ENCODE measurements at places on chromosomes 7 and 10. TPM values are rescaled to one million over a fixed set of nuclear protein-coding genes. Genes with fewer than 3 reads are reported as not detected.

Gene RET
- 6.8 TPM for polyA plus RNA-seq

Gene BICC1
- polyA plus RNA-seq = 2.2 TPM

Gene FOXP2
- not detected for polyA plus RNA-seq

Gene CCNY
- 35.7 TPM for polyA plus RNA-seq

Gene GNGT1
- polyA plus RNA-seq = 0.15 TPM

Gene LIPJ
- not detected for polyA plus RNA-seq

Gene EEPD1
- polyA plus RNA-seq = 5.0 TPM

Gene CLCN1
- 0.12 TPM for polyA plus RNA-seq

Gene RNF32
- 2.3 TPM for polyA plus RNA-seq

Gene ANKRD7
- 0.44 TPM for polyA plus RNA-seq

Gene DLD
- 197 TPM for polyA plus RNA-seq

Gene PRKCQ
- 0.18 TPM for polyA plus RNA-seq

Gene EDRF1
- 27.4 TPM for polyA plus RNA-seq

Gene BTBD16
- not detected for polyA plus RNA-seq
